ENCODE measurements at places on chromosomes 16 and 17. TPM values are rescaled to one million over a fixed set of nuclear protein-coding genes. Genes with fewer than 3 reads are reported as not detected.

ASGR2 gene
- 442 TPM for total RNA-seq

CA7 gene
- not detected for total RNA-seq

ARL6IP1 gene
- total RNA-seq = 93.3 TPM

SMIM36 gene
- not detected for total RNA-seq

TBC1D3 gene
- total RNA-seq = not detected

KCNJ2 gene
- 0.50 TPM for total RNA-seq

CCR7 gene
- total RNA-seq = 0.75 TPM

ETV4 gene
- 0.65 TPM for total RNA-seq

HYDIN gene
- total RNA-seq = 0.28 TPM

MMP2 gene
- total RNA-seq = 5.4 TPM

ATP1B2 gene
- total RNA-seq = 1.3 TPM

PRR35 gene
- total RNA-seq = not detected

KRT15 gene
- 0.15 TPM for total RNA-seq

KRTAP2-2 gene
- not detected for total RNA-seq

CCL5 gene
- total RNA-seq = 0.48 TPM

SPNS2 gene
- 11.4 TPM for total RNA-seq

ITGAD gene
- total RNA-seq = 0.70 TPM

GNGT2 gene
- total RNA-seq = 0.20 TPM

TEKT1 gene
- total RNA-seq = not detected

HSPB9 gene
- 1.1 TPM for total RNA-seq

TNFSF12 gene
- 9.3 TPM for total RNA-seq

MEFV gene
- total RNA-seq = 0.88 TPM

FBXW10 gene
- total RNA-seq = 0.60 TPM

KRTAP4-3 gene
- total RNA-seq = not detected

ZNRF1 gene
- 14.0 TPM for total RNA-seq

PDPK1 gene
- 27.4 TPM for total RNA-seq

OR3A2 gene
- not detected for total RNA-seq

MPP3 gene
- total RNA-seq = 2.0 TPM

NETO2 gene
- total RNA-seq = 0.18 TPM

CSH1 gene
- total RNA-seq = not detected

TBC1D3I gene
- total RNA-seq = 0.58 TPM

MMP25 gene
- total RNA-seq = 0.96 TPM
